MCF 10A (cell line): ENCODE measurements at places on chromosomes 5 and 9. TPM values are rescaled to one million over a fixed set of nuclear protein-coding genes. Genes with fewer than 3 reads are reported as not detected.

SYK gene
- 5.9 and 6.7 TPM in 2 replicates for total RNA-seq

GRCh38 chr5:178391480-178391879, 158.9 kb upstream of the PHYKPL start:
- DNase-seq = no peak

EPB41L4A gene
- total RNA-seq = 12.4 and 12.7 TPM in 2 replicates

GRCh38 chr5:84885485-84886258, 501.0 kb upstream of the EDIL3 start:
- DNase-seq = peak; percentile 10

- no peak for DNase-seq
These were observed 16.5 kb upstream of the STXBP1 start for GRCh38 chr9:127595611-127596010.
